Activated naive CD4-positive, alpha-beta T cell (primary cell): ENCODE measurements at places on chromosomes 5 and 9.

- no peak for DNase-seq
Measured at GRCh38 chr5:174972291-174972690, 247.9 kb downstream of the MSX2 start.

DNA sequence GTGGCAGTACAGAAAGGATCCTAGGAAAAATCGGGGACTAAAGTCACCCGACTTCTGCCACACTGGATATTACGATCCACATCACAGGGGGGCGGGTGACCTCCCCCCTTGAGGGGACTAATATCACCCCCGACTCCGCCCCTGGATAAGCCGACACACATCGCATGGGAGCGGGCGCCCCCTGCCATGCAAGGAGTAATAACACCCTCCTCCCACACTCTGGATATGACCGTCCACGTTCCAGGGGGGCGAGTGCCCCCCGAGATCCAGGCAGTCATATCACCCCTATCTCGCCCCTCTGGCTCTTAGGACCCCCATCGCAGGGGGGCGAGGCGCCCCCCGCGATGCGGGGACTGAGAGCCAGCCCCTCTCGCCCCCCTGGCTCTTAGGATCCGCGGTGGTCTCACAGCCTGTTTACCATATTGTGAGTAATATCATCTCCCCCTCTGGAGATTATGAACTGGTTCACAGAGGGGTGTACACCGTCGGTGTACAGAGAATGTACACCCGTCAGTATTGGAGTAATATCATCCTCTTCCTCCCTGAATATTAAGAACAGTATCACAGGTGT, 423.0 kb downstream of the DIRAS2 start:
- no peak for DNase-seq

DNA sequence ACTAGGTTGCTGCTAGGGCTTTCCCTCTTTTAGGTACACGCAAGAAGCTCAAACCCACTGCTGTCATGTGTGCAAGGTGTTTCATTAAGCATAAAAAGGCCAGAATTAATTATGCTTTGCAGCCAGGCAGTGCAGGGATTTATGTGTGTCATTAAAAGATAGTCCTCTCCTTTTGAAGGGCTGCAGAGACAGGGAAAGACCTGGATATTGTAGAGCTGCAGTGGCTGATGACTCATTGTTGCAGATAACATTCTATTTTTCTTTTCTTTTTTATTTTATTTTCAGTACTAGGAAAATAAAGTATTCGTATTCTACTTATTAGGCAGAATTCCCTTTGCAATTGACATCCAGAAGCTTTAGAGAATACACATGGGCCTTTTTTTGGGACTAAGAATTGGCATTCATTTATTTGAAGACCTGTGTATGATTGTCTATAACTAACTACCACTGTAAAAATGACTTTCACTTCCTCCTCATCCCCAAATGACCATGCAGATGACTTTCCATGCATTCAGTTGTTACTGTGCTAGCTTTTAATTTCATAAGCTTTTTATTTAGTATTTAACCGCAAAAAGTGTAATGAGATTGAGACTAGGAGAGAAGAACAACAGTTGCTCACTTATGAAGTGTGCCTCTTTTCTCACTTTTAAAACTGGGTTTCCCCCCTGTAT, 113.0 kb downstream of the PAM start:
- DNase-seq: no peak

- DNase-seq: no peak
Measured at GRCh38 chr5:172689218-172689572, 48.1 kb downstream of the NEURL1B start.

GRCh38 chr5:148799737-148800527, 26.5 kb upstream of the ADRB2 start:
- no peak for DNase-seq
